ENCODE measurements at places on chromosomes 2 and 18.
A peak's percentile ranks its signal among the peaks of the same experiment; 100 is the strongest.

DNA sequence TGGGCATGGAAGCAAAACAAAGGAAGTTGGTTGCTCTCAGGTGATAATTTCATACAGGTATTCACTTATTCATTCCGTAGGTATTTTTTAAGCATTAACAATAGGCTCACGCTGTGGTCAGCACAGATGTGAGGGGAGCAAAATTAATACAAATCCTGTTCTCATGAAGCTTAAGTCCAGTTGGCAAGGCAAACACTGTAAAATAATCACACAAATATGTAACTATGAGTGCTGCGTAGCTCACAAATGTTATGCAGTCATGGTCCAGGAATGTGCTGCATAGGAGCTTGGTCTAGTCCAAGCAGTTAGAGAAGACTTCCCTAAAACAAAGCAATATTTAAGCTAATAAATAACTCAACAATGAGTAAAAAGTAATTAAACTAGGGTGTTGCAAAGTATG, 23.9 kb downstream of the SP5 start:
- DNase-seq, result no peak

GRCh38 chr2:5777131-5777535, 84.9 kb downstream of the SOX11 start:
- no peak for DNase-seq

DNA sequence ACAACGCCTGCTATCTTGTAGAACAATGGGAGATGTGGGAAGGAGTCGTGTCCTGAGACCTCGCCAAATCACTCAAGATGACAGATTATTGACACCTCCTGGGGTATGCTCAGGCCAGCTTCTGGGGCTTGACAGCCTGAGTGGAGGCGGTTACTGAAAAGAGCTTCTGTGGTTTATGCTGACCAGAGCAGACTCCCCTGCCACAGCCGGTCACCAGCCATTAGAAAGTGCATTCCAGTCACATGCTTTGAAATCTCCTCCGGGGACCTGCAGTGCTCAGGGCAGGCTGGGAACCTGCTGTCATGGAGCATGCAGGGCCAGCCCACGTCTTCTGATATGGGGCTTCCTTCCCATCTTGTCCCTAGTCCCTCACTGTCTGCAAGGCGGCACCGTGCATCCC, 215.9 kb downstream of the SEPTIN10 start:
- DNase-seq, result no peak

DNA sequence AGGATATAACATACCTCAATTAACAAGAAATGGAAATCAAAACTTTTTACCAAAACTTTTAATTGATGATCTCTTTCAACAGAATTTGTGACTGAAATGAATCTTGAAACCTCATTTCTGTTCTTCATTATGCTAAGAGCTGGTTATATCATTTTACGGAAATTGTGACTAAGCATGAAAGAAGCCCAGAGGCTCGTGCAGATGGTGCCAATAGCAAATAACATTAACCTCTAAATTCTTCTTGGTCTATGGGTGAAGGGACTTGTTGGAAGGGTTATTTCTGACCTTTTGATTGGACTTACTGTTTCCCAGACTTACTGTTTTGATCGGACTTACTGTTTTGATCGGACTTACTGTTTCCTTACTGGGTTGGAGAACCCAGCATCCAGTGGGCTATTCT, 435.6 kb downstream of the TDRD15 start:
- no peak for DNase-seq

GRCh38 chr18:36186461-36187192, 670 bp upstream of the MOCOS start:
- peak; percentile 32 for DNase-seq

GRCh38 chr2:60852282-60852860, 29.0 kb upstream of the REL start:
- DNase-seq, result no peak

- no peak for DNase-seq
Observed at GRCh38 chr2:139518321-139518720, 738.1 kb upstream of the NXPH2 start.

DNA sequence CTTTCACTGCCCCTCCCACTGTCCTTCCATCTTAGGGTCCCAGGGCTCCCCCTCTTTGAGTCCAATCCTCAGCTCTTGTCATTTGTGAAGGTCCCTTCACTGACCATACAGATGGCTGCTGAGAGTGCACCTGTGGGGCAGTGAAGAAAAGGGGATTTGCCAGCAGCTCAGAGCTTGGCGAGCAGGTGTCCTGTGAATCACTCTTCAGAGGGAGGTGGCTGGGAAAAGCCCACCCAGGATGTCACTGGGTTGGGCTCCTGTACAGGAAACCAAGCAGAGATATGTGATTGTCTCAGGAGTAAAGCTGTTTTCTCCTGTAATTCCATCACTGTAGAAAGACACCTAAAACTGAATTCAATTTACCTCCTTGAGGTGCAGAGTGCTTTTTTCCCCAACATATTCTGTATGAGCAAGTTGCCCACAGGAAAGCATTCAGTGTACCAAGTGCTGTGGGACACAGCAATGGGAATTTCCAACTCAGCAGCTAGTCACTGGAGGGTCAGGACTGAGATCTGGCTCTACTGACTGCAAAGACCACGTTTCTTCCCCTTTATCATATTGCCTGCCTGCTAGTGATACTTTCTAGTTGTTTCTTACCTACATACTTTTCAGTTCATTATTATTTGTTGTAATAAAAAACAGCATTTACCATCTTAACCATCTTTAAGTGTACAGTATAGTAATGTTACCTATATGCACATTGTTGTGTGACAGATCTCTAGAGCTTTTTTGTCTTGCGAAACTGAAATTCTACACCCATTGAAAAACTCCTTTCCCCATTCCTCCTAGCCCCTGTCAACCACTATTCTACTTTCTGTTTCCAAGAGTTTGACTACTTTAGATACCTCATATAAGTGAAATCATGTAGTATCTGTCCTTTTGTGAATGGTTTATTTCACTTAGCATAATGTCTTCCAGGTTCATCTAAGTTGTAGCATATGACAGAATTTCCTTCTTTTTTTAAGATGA, 239.1 kb downstream of the TSN start:
- DNase-seq, result no peak

DNA sequence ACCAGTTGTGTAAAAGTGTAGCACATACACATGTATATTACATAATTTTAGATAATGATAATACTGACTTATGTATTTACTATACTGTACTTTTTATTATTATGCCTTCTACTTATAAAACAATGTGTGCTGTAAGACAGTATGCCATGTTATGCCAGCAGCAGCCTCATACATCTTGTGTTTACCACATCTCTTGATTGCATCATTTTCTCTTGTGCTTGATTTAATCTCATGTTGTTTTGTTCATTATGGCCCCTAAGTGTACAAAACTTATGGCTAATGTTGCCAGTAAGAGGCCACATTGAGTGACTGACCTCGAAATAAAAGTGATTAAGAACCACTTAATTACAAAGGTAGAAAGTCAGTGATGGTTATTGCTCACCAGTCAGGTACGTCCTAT, 128.0 kb upstream of the SP5 start:
- DNase-seq, result no peak

- no peak for DNase-seq
Observed at GRCh38 chr18:8262221-8262620, 347.0 kb upstream of the RAB12 start.

DNA sequence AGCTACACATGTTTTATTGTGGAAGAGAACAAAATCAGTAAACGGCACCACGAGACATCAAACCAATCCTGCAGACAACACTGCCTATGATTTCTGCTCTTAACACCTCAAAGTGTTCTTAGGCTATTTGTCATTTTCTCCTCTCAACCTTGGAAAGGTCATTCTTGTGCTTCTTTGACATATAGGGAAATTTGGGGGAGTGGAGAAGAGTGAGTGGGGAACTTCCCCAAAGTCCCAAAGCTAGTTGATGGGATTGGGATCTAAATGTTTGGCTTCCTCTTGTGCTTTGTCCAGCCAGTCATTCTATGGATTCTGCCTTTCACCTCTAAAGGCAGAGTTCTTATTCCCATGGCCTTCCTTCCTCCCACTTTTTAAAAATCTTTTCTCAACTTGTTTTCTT, 5.8 kb upstream of the MRO start:
- no peak for DNase-seq

DNA sequence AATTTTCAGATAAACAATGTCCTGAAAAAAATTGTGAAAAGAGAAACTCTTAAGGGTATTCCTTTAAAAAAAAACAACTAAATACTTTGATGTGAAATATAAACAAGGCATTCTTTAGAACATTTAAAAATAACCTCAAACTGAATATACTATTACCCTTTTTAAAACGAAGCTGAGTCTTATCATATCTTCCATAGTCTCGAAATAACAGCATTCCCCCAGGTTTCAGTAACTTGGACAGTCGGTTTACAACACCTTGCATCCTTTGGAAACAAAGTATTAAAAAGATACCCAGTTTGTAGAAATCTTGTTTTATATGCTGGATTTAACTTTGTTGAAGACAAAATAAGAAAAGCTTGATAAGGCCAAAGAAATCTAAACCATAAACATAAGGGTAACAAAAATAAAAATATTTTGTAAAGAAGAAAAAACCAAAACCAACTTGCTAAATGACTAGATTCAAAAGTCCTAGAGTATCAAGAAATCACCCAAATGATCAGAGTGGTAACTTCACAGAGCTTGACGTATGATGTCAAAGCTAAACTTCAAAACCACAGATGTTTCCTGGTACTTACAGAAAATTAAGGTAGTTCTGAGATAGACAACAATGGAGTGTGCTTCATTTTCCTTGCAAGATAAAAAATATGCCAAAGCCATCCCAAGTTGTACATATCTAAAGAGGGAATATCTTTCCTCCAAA, 107.8 kb downstream of the METTL8 start:
- DNase-seq, result no peak

DNA sequence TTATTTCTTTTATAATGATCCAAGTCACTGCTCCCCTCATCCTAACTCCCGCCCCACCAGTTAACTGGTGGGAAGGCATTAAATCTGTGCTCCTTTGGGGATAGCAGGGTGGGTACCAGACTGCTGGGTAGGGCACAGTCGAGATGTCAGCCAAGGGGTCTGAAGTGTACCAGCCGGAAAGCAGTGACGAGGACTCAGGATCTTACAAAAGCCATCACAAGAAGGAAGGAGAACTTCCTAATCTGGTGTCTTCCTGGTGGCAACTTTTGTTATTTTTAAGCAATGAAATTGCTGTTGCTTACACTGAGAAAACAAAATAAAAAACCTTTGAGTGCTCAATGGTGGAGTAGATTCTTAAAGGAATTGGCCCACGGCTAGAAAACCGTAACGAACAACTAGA, 97.7 kb downstream of the ALPK2 start:
- DNase-seq, result no peak

GRCh38 chr18:3948958-3949357, 499.0 kb downstream of the TGIF1 start:
- no peak for DNase-seq

DNA sequence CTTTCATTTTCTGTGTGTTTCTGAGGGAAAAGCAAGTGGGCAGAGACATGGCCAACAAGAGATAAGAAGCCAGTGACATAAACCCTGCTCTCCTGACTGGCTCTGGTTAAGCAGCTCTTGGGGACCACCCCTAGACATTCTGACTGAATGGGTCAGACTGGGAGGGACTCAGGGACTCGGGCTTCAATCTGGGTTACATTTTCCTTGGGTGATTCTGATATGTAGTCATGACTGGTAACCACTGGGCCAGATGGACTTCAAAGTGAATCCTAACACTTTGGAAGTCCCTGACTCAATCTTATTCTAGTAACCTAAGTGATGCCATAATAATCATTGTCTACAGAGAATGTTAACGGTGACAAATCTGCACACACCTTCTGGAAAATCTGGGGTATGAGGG, 397.8 kb downstream of the NBAS start:
- DNase-seq, result no peak

- DNase-seq, result no peak
Observed at GRCh38 chr2:135942936-135943688, 42.3 kb downstream of the DARS1 start.

DNA sequence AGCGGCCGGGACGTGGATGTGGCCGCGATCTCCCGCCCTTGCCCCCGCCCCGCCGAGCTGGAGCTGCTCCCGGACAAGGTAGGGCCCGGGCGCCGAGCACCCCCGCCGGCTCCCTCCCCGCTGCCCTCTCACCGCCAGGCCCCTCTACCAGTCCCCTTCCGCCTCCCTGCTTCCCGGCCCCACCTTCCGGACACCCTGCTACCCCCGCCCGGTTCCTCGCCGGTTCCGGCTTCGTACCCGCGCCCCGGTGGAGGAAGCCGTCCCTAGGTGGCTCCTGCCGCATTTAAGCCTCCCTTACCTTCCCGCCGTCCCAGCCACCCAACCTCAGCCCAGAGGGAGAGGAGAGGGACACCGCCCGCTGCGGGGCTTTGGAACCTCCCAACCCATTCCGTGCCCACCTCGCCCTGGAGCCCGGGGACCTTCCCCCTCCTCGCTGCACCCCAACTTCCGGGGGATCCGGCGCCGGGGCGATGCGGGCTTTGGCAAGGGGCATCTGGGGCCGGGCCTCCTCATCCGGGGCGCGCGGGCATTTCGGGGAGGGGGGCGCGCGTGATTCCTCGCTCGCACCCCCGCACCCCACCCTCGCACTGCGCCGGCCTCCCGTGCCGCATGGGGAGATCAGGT, 475 bp downstream of the B3GNT2 start:
- peak; percentile 52 for DNase-seq

GRCh38 chr2:238875101-238875470, 27.2 kb downstream of the TWIST2 start:
- no peak for DNase-seq

DNA sequence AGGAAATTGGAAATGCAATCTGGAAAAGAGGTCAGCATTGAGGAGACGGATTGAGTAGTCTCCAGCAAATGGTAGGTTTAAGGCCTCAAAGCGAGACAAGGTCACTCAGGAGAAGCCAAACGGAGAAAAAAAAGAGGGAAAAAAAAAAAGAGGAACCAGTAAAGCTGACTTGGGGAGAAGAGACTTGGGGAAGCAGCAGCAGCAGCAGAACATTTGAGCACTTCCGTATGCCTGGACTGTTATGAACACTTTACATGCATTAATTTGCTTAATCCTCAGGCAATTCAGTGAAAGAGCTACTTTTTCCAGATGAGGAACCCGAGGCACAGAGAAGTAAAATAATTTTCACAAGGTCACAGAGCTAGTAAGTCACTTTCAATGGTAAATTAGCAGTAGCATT, 81.3 kb downstream of the OSBPL6 start:
- DNase-seq, result peak; percentile 8

DNA sequence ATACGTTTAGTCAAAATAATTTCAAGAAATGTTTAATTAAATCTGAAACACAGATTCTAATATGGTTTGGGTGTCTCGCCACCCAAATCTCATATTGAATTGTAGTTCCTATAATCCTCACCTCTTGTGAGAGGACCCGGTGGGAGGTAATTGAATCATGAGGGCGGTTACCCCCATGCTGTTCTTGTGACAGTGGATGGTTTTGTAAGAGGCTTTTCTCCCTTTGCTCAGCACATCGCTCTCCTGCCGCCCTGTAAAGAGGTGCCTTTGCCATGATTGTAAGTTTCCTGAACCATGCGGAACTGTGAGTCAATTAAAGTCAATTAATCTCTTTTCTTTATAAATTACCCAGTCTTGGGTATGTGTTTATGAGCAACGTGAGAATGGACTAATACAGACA, 1045.1 kb upstream of the POU3F3 start:
- DNase-seq, result no peak

GRCh38 chr2:238240757-238241711, 1.2 kb upstream of the HES6 start:
- DNase-seq, result peak; percentile 55

- no peak for DNase-seq
Observed at GRCh38 chr2:50777954-50778353, 254.0 kb downstream of the NRXN1 start.
